ENCODE measurements at places on chromosomes 5 and 9.

- H3K4me3 ChIP-seq: no peak overlapping the region
- H3K27me3 ChIP-seq: no peaks in the 10 kb centered on the region
- no peaks in the 10 kb centered on the region for H3K4me1 ChIP-seq
- no peaks in the 10 kb centered on the region for H3K36me3 ChIP-seq
- DNase-seq: no peak
Observed at GRCh38 chr5:169160405-169160901, 140.5 kb downstream of the SLIT3 start.

DNA sequence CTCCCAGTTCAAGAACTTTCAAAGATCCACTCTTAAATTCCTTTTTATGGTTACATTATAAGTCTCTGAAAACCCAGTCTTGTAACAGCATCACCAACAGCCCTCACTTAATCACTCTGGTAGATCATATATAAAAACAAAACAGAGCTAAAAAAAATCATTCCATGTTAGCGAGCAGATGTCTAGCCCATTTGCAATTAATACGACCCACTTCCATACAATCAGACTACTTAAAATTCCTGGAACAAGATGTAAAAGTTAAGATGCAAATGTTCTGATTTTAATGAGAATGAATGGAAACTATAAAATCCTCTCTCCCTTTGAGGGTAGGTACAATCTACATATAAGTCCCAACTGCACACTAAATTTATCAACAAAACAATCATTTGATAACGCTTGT is 167.0 kb downstream of the MED27 start:
- no peak for DNase-seq
- H3K4me3 ChIP-seq: no peak overlapping the region
- H3K36me3 ChIP-seq: no peaks in the 10 kb centered on the region
- H3K4me1 ChIP-seq: peaks cover 12% of the 10 kb centered on the region
- no peak overlapping the region for H3K27ac ChIP-seq
- no peaks in the 10 kb centered on the region for H3K27me3 ChIP-seq

DNA sequence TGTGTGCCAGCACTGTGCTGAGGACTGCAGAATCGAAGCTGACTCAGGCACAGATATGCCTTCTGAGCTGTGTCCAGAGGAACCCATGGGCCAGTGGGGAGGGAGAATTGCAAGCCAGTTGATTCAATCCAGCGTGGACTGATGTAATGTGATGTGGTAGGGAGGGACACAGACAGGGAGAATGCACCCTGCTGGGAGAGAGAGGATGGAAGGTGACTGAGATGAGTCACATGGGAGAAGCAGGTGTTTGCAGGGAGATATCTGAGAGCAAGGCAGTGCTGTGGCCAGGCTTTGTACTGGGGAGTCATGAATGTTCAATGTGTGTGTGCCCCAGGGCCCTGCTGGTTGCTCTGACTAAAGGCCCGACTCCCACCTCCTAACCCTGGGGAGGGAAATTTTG is 75.7 kb downstream of the IRX1 start:
- H3K4me1 ChIP-seq: no peaks in the 10 kb centered on the region
- no peak overlapping the region for H3K27ac ChIP-seq
- no peak overlapping the region for H3K4me3 ChIP-seq
- DNase-seq: no peak
- H3K36me3 ChIP-seq: no peaks in the 10 kb centered on the region

DNA sequence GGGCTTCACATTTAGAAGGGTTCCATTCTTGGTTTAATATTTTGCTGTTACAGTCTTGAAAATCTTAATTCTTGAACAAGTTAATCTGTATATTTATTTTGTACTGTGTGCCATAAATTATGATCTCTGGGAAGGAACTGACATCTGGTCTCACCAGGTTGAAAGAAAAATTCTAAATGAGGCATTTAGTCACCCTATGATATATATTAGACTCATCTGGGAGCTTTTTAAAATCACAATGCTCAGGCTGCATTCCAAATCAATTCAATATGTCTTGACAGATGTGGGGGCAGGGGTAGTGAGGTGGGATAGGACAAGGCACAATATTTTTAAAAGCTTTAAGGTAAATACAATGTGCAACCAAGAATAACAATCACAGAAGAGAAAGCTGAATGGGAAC is 569.2 kb downstream of the PRR16 start:
- no peaks in the 10 kb centered on the region for H3K36me3 ChIP-seq
- no peak overlapping the region for H3K27ac ChIP-seq
- DNase-seq: no peak
- no peaks in the 10 kb centered on the region for H3K4me1 ChIP-seq

- no peak overlapping the region for H3K27ac ChIP-seq
- no peak overlapping the region for H3K4me3 ChIP-seq
- H3K4me1 ChIP-seq: peaks cover 12% of the 10 kb centered on the region
- H3K27me3 ChIP-seq: no peaks in the 10 kb centered on the region
- no peaks in the 10 kb centered on the region for H3K36me3 ChIP-seq
- DNase-seq: no peak
Observed at GRCh38 chr5:138726848-138727247, 26.4 kb upstream of the CTNNA1 start.

DNA sequence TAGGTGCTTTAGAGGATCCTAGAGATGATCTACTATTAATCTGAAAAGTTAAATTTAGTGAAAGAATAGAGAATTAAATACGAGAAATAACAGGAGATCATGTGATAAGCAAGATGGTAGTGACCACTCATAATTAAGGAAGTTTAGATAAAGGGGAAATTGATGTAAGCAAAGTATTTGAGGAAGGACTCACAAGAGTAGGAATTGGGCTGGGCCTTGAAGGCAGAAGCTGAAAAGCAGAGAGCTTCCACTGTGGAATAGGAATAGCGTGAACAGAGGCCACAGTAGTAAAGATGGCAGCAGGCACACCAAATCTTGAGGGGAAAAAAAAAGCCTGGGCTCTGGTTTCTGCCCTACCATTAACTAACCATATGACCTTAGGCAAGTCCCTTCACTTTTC is 38.0 kb downstream of the KIF24 start:
- no peak for DNase-seq
- no peak overlapping the region for H3K27ac ChIP-seq
- H3K36me3 ChIP-seq: peaks cover 38% of the 10 kb centered on the region
- peaks cover 5% of the 10 kb centered on the region for H3K4me1 ChIP-seq
- no peaks in the 10 kb centered on the region for H3K27me3 ChIP-seq

GRCh38 chr5:36252722-36253365 is 11.1 kb upstream of the NADK2 start:
- H3K27me3 ChIP-seq: no peaks in the 10 kb centered on the region
- H3K36me3 ChIP-seq: no peaks in the 10 kb centered on the region
- H3K27ac ChIP-seq: no peak overlapping the region
- DNase-seq: no peak
- peaks cover 4% of the 10 kb centered on the region for H3K4me1 ChIP-seq
- no peak overlapping the region for H3K4me3 ChIP-seq

- no peaks in the 10 kb centered on the region for H3K27me3 ChIP-seq
- H3K4me1 ChIP-seq: peaks cover 21% of the 10 kb centered on the region
- H3K36me3 ChIP-seq: no peaks in the 10 kb centered on the region
- H3K27ac ChIP-seq: no peak overlapping the region
- no peak overlapping the region for H3K4me3 ChIP-seq
Observed at GRCh38 chr5:172165465-172165864, 22.6 kb downstream of the STK10 start.

GRCh38 chr9:98241357-98242300 is 13.8 kb downstream of the TBC1D2 start:
- H3K4me1 ChIP-seq: peaks cover 15% of the 10 kb centered on the region
- H3K36me3 ChIP-seq: no peaks in the 10 kb centered on the region
- H3K27me3 ChIP-seq: peaks cover 9% of the 10 kb centered on the region
- no peak for DNase-seq
- H3K27ac ChIP-seq: no peak overlapping the region

DNA sequence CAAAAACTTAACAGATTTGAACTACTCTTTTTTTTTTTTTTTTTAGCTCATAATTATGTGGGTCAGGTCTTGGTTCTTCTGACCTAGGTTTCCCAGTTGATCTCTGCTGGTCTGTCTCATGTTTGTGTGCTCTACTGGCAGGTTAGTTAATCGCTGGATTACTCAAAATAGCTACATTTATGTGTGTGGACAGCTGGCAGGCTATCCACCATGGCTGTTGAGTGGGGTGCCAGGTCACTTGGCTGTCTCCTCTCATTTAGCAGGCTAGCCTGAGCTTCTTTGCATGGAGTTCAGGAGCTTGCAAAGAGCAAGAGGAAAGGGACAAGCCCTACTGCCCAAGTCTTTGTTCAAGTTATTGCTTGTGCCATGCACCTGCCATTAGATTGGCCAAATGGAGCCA is 9.3 kb downstream of the ADCY2 start:
- no peaks in the 10 kb centered on the region for H3K4me1 ChIP-seq
- peaks cover 2% of the 10 kb centered on the region for H3K36me3 ChIP-seq
- no peak overlapping the region for H3K27ac ChIP-seq
- no peak for DNase-seq
- H3K4me3 ChIP-seq: no peak overlapping the region

- peaks cover 1% of the 10 kb centered on the region for H3K4me1 ChIP-seq
- peak; percentile 24 for DNase-seq
- H3K36me3 ChIP-seq: peaks cover 3% of the 10 kb centered on the region
- H3K27me3 ChIP-seq: no peaks in the 10 kb centered on the region
Observed at GRCh38 chr9:125694478-125694877, 12.5 kb downstream of the MAPKAP1 start.

GRCh38 chr9:126906091-126906490 is 8.5 kb upstream of the RALGPS1 start:
- no peak for DNase-seq
- H3K4me1 ChIP-seq: no peaks in the 10 kb centered on the region

- no peak overlapping the region for H3K27ac ChIP-seq
- no peak for DNase-seq
Observed at GRCh38 chr5:176790941-176791340, 19.4 kb upstream of the UNC5A start.

- peaks cover 3% of the 10 kb centered on the region for H3K4me1 ChIP-seq
- H3K27me3 ChIP-seq: no peaks in the 10 kb centered on the region
- H3K36me3 ChIP-seq: no peaks in the 10 kb centered on the region
- no peak for DNase-seq
- H3K4me3 ChIP-seq: no peak overlapping the region
- H3K27ac ChIP-seq: no peak overlapping the region
Observed at GRCh38 chr5:142836048-142836447, 65.9 kb downstream of the ARHGAP26 start.

- no peak for DNase-seq
- H3K36me3 ChIP-seq: no peaks in the 10 kb centered on the region
- H3K27me3 ChIP-seq: no peaks in the 10 kb centered on the region
- H3K4me3 ChIP-seq: no peak overlapping the region
- no peak overlapping the region for H3K27ac ChIP-seq
Observed at GRCh38 chr5:41772785-41773442, 97.3 kb downstream of the OXCT1 start.

GRCh38 chr9:127525401-127526188 is 74.3 kb downstream of the LRSAM1 start:
- no peak overlapping the region for H3K27ac ChIP-seq
- H3K36me3 ChIP-seq: peaks cover 12% of the 10 kb centered on the region
- no peak for DNase-seq
- no peaks in the 10 kb centered on the region for H3K27me3 ChIP-seq
- H3K4me1 ChIP-seq: peaks cover 23% of the 10 kb centered on the region
- H3K4me3 ChIP-seq: no peak overlapping the region

DNA sequence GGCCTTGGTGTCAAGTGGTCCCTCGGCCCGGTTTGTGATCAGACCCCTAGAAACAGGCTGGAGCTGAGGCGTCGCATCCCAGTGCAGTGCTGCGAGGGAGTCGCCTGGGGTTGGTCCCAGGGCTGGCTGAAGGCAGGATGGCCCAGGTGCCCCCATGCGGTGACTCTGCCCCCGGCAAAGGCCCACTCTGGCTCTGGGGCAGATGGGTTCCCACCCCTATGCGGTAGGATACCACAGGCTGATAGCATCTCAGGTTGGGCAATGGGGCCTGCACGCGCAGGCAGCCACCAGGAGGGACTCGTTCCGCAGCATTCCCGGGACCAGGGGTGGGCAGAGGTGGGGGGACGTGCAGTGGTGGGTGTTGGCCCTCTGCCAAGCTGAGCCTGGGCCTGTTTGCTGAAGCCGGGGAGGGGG is 86.0 kb downstream of the RXRA start:
- H3K4me1 ChIP-seq: peaks cover 12% of the 10 kb centered on the region
- no peaks in the 10 kb centered on the region for H3K27me3 ChIP-seq
- DNase-seq: no peak
- no peak overlapping the region for H3K27ac ChIP-seq
- H3K36me3 ChIP-seq: peaks cover 18% of the 10 kb centered on the region

DNA sequence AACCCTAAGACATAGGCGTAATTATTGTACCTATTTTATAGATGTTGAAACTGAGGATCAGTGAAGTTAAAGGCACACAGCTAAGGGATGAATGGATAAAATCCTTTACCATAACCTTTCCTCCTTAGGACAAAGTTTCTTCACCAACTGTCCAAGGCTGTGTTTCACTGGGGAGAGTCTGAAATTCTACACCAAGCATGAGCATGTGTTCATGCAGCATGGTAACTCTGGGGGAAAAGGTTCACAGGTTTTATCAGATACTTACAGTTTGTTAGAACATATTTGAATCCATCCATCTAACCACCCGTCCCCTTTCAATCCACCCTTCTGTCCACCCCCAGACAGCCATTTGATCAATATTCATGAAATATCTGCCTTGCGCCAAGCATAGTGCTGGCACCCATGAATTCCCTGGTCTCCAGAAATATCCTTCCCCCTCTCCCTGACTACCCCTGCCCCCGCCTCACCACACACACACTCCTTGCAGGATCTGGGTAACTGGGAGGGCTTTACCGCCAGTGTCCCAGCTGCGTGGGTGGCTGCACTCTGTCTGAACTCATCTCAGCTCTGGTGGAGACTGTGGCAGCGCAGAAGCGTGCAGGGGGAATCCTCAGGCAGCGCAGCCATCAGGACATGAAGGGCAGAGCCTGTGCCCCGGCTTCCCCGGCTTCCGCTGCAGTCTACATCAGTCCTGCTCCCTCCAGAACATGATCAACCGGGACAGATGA is 6.3 kb upstream of the KCNIP1 start:
- no peak overlapping the region for H3K4me3 ChIP-seq
- DNase-seq: no peak
- peaks cover 3% of the 10 kb centered on the region for H3K4me1 ChIP-seq
- no peak overlapping the region for H3K27ac ChIP-seq
- no peaks in the 10 kb centered on the region for H3K36me3 ChIP-seq

- H3K4me1 ChIP-seq: peaks cover 7% of the 10 kb centered on the region
- DNase-seq: no peak
- H3K27ac ChIP-seq: no peak overlapping the region
- H3K27me3 ChIP-seq: no peaks in the 10 kb centered on the region
Observed at GRCh38 chr5:175692996-175693710, 35.3 kb downstream of the HRH2 start.

DNA sequence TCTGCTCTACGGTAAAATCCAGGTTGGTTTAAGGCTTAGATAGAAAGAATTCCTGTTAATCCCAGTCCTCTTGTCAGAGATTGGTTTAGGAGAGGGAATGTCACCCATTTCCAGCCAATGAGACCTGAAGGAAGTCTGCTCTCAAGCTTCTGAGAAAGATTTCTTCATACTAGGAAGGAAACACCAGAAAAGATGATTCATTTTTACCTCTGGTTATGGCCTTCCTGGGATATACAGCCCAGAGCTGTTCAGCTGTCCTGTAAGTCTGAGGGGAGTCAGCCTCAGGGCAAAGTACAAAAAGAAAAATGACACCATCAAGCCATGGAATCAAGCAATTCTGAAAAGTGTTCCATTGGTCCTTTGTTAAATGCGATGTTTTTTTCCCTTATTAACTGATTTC is 18.6 kb upstream of the CFAP95 start:
- H3K36me3 ChIP-seq: no peaks in the 10 kb centered on the region
- DNase-seq: no peak
- H3K4me3 ChIP-seq: no peak overlapping the region
- no peaks in the 10 kb centered on the region for H3K4me1 ChIP-seq
- no peak overlapping the region for H3K27ac ChIP-seq

GRCh38 chr9:136090056-136090735 is 4.9 kb downstream of the NACC2 start:
- no peak overlapping the region for H3K27ac ChIP-seq
- peaks cover 13% of the 10 kb centered on the region for H3K27me3 ChIP-seq
- no peaks in the 10 kb centered on the region for H3K36me3 ChIP-seq
- peaks cover 9% of the 10 kb centered on the region for H3K4me1 ChIP-seq
- no peak overlapping the region for H3K4me3 ChIP-seq

All from neuronal stem cell (in vitro differentiated cells).